Left ventricle myocardium superior (tissue), 1 donor: ENCODE measurements at places on chromosomes 11 and 22. TPM values are rescaled to one million over a fixed set of nuclear protein-coding genes. Genes with fewer than 3 reads are reported as not detected.
A peak's percentile ranks its signal among the peaks of the same experiment; 100 is the strongest.

DNA sequence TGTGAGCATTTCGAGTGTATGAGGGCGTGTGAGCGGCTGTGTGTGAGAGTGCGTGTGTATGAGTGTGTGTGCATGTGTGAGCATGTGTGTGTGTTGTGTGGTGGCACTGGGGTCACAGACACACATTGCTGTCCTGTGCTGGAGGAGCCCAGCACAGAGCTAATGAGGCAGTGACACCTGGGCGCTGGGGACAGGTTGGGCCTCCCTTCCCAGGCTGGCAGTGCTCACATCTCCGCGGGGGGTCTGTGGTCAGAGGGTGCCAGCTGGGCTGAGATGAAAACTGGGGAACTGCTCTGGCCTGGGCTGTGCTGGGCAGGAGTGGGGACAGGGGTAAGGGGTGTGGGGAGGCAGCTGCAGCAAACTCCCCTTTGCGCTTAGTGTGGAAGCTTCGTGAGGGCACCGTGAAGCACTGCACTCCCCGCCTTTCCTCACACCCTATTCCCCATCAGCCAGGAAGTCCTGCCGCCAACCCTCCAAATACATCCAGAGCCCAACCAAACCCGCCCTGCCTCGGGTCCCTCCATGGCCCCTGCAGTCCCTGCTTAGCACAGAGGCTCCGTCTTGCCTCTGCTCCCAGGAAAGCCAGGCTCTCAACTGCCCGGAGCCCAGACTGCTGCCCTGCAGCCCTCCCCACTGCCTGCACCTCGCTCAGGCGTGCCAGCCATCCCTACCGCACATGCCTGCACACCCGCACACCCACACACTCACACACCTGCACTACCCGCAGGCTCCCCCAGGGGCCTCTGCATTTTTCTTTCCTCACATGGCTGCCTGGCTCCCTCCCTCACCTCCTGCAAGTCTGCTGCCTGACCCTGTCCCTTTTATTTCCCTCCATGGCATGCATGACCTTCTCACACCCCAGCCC is 62.0 kb upstream of the THY1 start:
- DNase-seq = no peak

- no peak for DNase-seq
Measured at GRCh38 chr22:49672014-49672516, 155.6 kb downstream of the BRD1 start.

ESAM gene
- 40.5 TPM for total RNA-seq

- DNase-seq = no peak
Measured at GRCh38 chr11:122652495-122652894, 3.0 kb upstream of the UBASH3B start.

GRCh38 chr11:122096272-122097112 is 19.5 kb downstream of the BLID start:
- DNase-seq = no peak

ZNF215 gene
- total RNA-seq = 0.17 TPM

GRCh38 chr11:32526760-32527159 is 56.9 kb upstream of the EIF3M start:
- no peak for DNase-seq

DNA sequence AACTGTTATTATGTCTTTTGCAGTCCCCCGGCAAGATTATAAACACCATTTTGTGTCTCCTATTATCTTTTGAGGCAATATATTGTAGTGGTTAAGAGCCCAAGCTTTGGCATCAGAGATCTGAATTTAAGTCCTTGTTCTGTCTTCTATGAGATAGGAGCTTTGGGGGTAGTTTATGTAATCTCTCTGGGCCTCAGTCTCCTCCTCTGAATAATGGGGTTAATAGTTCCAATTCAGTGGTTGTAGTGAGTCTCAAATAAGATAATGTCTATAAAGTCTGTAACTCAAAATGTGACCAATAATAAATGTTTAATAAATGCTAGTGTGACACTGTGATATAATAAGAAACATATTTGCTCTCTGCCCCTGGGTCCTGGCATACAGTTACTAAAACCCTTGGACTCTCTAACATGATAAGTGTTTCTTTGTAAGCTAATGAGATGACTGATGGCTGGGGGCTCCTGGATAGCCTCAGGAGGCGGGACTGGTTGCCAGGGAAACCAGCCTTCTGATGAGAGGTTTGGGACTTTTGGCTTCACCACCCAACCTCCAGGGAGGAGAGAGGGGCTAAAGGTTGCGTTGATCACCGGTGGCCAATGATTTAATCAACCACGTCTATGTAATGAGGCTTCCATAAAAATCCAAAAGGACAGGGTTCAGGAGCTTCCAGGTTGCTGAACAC is 183.4 kb upstream of the MTMR2 start:
- no peak for DNase-seq

DNA sequence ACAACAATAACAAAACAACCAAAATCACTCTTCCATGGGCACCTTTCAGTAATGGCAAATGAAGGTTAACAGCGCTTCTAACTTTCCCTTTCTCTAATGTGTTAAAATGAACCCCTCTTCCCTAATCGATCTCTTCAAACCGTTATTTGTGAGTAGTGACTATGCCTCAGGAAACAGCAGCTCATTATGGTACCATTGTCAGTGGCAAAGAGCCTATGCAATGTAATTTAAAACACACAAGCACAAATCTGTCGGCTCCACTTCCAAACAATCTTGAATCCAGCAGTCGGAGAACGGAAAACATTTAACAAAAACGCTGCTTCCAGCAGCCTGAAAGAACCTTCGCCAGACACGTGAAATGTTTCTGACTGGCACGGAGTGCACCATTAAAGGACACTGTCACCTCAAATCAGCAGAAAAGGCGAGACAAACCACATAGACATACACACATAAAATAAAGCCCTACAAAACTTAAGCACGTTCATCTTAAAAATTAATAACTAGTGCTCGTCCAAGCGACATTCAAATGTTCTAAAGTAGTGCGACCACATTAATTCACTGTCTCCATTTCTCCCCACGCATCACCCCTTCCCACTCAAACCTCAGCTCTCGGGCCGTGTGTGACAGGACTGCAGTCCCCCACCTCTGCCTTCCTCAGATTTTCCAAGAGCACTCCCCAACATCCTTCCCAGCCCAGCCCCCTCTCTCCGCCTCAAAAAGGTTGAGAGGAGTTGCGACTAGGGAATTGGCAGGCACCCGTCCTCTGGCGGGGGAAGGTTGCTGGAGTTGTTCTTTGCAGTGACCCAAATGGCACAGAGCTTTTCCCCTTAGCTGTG is 748 bp downstream of the RAB30 start:
- peak; percentile 65 for DNase-seq

DNA sequence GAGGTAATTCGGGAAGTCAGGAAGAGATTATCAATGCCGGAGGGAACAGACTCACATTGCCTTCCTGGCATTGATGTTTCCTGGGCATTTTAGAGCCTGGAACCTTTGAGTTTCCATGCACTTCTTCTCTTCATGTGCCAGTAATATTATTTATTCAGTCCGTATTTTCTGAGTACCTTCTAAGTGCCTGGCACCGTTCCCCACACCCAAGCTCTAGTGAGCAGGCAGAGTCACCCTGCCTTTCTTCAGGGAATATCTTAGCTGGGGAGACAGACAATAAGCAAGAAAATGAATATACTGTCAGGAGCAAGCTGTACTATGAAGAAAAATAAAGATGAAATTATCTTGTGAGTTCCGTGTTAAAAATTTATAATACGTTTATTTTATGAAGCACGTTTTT is 136.2 kb upstream of the SEZ6L start:
- no peak for DNase-seq

DNA sequence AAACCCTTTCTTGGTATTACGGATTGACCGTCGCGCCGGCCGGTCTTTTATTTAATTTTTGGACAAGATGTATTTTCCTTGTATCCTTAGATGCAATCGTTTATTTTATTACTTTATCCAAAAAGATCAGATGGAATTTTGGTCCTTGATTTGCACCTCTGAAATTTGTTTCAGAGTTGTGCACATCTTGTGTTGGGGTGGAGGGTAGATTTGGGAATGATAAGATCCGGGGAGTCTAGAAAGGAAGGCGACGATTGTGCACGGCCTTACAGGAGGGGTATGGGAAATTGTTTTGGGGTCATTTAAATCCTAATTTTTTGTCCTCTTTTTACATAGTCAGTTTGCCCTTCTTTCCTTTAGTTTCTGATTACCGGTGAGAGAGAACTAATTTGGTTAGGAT is 1.4 kb downstream of the KDM2A start:
- DNase-seq = no peak

DNA sequence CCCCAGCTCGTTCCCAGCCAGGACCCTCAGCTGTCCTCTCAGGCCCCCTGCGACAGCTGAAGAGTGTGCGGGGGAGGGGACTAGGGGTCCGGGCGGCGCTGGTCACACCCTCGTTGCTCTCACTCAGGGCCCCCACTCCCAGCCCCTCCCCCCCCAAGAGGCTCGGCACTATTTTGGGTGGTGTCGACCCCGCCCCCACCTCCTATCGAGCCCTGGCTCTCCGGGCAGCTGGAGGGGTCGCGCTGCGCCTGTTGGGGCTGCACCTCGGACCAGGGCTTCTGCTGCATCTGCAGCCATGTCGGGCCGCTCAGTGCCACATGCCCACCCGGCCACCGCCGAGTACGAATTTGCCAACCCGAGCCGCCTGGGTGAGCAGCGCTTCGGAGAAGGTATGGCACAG is at the start of gene HSPB2:
TSS of gene HSPB2 (plus strand) at position 200 of the 400 bp plus-strand sequence. CDS start at position 296, 96 bp downstream.
- peak; percentile 75 for DNase-seq

GRCh38 chr11:9951807-9952206 is 287.9 kb downstream of the SWAP70 start:
- no peak for DNase-seq

GRCh38 chr22:24137595-24137994 is 43.7 kb upstream of the SUSD2 start:
- no peak for DNase-seq

- DNase-seq = no peak
Measured at GRCh38 chr11:121321614-121322243, 29.2 kb downstream of the SC5D start.

GRCh38 chr22:45294030-45294429 is 9.3 kb downstream of the UPK3A start:
- no peak for DNase-seq

FXYD2 gene
- total RNA-seq = 1.4 TPM

PRR5L gene
- total RNA-seq = 1.6 TPM

GRCh38 chr11:66218036-66218435 is 50.4 kb upstream of the RAB1B start:
- no peak for DNase-seq

GRCh38 chr11:23494981-23495380 is 634.7 kb upstream of the CCDC179 start:
- DNase-seq = no peak

DNA sequence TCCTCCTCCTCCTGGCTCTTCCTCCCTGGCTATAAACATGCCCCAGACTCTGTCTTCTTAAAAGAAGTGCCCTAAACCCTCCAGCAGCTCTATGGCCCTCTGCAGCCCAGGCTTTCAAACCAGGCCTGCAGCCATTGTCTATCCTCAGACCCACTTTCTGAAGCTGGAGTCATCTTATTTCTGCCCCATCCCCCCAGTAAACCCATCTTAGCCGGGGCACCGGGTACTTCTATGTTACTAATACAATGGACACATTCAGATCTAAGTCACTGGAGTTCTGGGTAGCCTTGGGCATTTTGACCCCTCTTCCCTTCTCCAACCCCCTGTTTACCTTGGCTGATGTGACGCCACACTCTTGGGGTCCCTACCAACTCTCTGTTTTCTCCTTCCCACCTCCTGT is 29.7 kb upstream of the CACNG2 start:
- DNase-seq = no peak

GRCh38 chr11:117949062-117949461 is 19.9 kb upstream of the TMPRSS13 start:
- no peak for DNase-seq

DNA sequence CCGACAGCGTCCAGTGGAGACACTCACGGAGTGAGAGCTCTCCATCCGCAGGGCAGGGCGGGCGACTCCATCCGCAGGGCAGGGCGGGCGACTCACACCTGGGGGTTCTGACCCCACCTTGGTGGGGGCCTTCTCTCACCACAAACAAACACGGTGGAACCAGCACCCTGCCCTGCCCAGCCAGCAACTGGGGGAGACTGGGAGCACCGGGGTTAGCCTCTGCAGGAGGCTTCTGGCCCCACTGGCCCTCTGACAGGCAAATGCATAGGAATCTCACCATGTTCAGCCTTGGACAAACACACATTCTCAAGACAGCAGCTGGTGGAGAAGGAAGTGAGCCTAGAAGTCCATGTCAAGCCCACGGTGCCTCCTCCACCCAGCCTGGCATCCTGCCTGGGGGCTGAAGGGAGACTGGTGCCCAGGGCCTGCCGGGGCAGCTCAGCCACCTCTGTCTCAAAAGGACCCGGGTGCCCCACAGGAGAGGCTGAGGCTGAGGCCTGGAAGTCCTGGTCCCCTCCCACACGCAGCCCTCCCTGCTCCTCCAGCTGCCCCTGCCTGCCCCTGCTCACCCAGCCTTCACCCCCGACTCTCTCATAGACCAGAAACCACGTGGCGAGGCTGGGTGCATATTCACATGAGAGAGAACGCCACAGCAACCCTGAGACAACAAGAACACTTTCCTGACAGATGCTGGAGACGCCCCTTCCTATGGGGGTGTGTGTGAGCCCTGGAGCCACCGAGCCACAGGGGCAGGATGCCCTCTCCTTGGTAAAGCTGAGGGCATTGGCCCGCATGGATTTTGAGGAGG is 98.4 kb upstream of the B3GAT1 start:
- no peak for DNase-seq

DNA sequence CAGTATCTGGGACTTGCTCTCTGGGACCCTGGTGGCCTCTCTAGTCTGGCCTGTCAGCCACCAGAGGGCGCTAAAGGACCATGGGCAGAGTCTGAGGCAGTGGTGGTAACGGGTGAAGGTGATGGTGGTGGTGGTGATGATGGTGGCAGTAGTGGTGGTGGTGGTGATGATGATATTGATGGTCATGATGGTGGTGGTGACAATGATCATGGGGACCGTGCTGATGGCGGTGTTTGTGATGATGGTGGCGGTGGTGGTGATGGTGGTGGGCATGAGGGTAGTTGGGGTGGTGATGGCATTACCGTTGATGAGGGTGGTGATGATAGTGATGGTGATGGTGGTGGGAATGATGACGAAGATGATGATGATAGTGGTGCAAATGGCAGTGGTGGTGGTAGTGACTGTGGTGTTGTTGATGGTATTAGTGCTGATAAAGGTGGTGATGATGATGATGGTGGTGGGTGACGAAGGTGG is 16.0 kb downstream of the TRPM5 start:
- DNase-seq = peak; percentile 88

OR6T1 gene
- total RNA-seq = not detected

GRCh38 chr11:7511401-7511800 is 2.4 kb upstream of the PPFIBP2 start:
- peak; percentile 74 for DNase-seq
